ENCODE measurements at places on chromosomes 1 and 21.

GRCh38 chr21:45316871-45317397, 29.2 kb upstream of the POFUT2 start:
- no peak for DNase-seq

- no peak for DNase-seq
These were observed 16.9 kb downstream of the MGST3 start for GRCh38 chr1:165647970-165648369.

GRCh38 chr1:244236101-244236500, 185.0 kb downstream of the ZBTB18 start:
- no peak for DNase-seq

DNA sequence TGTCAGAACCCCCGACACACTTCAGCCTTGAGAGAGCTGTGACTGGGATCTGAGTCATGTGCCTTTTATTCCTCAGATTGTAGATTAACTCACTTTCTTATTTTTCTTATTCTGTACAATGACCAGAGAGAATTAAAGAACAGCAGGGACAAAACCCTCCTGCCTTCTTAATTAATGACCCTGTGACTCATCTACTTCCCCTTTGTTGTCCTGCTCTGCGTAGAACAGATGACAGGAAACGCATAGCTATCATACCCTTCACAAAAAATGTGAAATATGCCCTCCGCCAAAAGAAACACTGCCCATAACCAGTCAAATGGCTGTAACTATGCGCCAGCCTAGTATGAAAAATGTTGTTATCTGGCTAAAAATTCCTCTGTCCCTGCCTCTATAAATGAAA, 9.1 kb upstream of the PADI2 start:
- DNase-seq = no peak

GRCh38 chr1:42317308-42317707, 17.7 kb downstream of the FOXJ3 start:
- DNase-seq = no peak

DNA sequence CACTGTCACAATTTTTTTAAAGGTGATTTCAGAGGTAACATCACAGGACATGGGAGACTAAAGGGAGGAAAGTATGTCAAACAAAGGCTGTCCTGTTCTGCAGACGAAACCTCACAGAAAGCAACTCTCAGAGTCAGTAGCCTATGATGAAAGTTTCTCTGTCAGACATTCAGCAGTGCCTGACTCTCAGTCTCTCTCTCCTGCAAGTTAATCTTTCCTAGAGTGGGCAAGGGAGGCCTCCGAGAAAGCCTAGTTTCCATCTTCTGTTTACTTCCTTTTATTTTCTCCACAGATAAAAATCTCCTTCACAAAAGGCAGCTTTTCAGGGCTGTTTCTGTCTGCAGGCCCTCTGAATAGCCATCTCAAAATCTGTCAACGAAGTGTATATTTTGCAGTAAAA, 24.9 kb upstream of the FMO2 start:
- no peak for DNase-seq

GRCh38 chr1:236120721-236121153, 21.6 kb upstream of the GPR137B start:
- DNase-seq = no peak

Data from stimulated activated CD8-positive, alpha-beta memory T cell treated with anti-CD3 and anti-CD28 coated beads, Interleukin-4, amount 100 ng/mL, for 4 hours (primary cell).